ENCODE measurements at places on chromosomes 7 and 10. TPM values are rescaled to one million over a fixed set of nuclear protein-coding genes. Genes with fewer than 3 reads are reported as not detected.

DNA sequence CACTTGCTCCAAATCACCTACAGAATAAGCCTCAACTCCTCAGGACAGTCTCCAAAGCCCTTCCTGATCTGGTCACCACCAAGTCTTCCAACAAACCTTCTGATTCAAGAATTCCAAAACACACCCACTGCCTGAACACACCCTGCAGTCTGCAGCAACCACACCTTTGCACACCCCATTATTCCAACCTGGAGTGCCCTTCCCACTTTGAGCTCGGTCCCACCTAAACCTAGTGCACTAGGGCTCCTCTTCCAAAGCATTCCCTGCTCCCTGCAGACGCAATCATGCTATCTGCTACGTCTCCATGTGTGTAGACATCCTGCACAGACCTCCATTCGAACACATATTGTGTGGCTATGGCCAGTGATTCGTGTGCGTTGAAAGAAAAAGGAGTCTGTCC lies 289.3 kb downstream of the GRID1 start:
- DNase-seq: no peak
- no peak overlapping the region for H3K27ac ChIP-seq
- no peak overlapping the region for H3K4me3 ChIP-seq
- H3K4me1 ChIP-seq: no peaks in the 10 kb centered on the region
- peaks cover 6% of the 10 kb centered on the region for H3K27me3 ChIP-seq

GRCh38 chr10:93991596-93992284 lies 2.0 kb upstream of the PLCE1 start:
- peak; percentile 11 for DNase-seq
- H3K36me3 ChIP-seq: peaks cover 5% of the 10 kb centered on the region
- peaks cover 10% of the 10 kb centered on the region for H3K4me1 ChIP-seq
- H3K4me3 ChIP-seq: no peak overlapping the region
- peaks cover 15% of the 10 kb centered on the region for H3K27me3 ChIP-seq

DNA sequence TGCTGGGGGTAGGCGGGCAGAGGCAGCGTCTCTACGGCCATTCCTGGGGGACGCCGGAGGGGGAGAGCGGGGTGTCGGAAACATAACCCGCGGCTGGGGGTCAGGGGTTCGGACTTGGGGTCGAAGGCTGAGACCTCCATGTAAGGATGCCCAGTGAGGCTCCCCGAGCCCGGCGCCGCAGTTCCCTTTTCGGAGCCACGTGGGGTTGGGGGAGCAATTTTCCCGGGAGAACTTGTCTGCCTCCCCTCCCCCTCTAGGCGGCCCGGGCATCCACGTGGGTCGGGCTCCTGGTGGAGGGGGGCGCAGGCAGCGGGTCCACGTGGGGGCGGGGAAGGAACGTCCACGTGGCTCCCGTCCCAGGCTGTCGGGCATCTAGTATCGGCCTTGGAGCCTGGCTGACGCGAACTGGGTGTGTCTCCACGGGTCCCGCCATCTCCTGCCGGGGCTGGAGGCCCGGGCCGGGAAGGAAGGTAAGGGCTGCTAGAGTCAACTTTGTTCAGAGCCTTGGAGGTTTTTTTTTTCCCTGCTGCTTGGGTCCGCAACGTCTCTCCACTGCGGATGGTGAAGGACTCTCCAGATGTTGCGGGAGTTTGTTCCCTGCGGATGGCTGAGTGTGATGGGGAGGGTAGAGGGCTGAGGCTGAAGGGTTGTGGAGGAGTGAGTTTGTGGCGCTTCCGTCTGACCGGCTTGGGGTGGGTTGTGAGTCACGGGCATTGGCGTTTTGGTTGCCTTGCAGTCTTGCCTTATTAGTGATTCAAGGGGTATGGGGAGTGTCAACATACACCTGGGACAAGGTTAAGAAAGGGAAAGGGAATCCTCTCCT lies 744 bp downstream of the PPRC1 start:
- DNase-seq: peak; percentile 66
- peaks cover 13% of the 10 kb centered on the region for H3K36me3 ChIP-seq
- peak overlapping the region; percentile 66 for H3K27ac ChIP-seq
- H3K27me3 ChIP-seq: peaks cover 12% of the 10 kb centered on the region
- peaks cover 33% of the 10 kb centered on the region for H3K4me1 ChIP-seq

GRCh38 chr7:32888505-32888904 lies 3.1 kb downstream of the KBTBD2 start:
- H3K27me3 ChIP-seq: peaks cover 30% of the 10 kb centered on the region
- H3K4me1 ChIP-seq: peaks cover 69% of the 10 kb centered on the region
- H3K4me3 ChIP-seq: peak overlapping the region; percentile 57
- no peak for DNase-seq

DNA sequence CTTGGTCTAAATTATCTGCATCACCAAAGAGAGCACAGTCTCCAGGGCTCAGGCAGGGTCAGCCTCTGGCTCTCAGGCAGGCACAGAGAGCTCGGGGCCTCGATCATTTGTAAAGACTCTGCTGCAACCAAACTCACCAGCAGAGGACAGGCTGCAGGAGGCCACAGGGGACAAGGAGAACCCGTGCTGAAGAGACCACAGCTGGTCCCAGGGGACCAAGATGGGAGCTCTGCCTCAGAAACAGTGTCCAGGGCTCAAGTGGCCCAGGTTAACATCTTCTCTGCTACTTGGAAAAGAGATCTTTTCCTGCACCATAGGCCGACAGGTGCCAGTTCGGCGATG lies 543.2 kb downstream of the PTPRN2 start:
- no peaks in the 10 kb centered on the region for H3K4me1 ChIP-seq
- peaks cover 11% of the 10 kb centered on the region for H3K36me3 ChIP-seq
- no peak overlapping the region for H3K27ac ChIP-seq
- H3K27me3 ChIP-seq: peaks cover 1% of the 10 kb centered on the region
- DNase-seq: no peak
- H3K4me3 ChIP-seq: no peak overlapping the region

GRCh38 chr7:52911795-52912194 lies 123.6 kb upstream of the POM121L12 start:
- DNase-seq: no peak
- peaks cover 3% of the 10 kb centered on the region for H3K27me3 ChIP-seq
- H3K36me3 ChIP-seq: peaks cover 6% of the 10 kb centered on the region

GRCh38 chr7:101953248-101953819 lies 135.9 kb downstream of the CUX1 start:
- peaks cover 2% of the 10 kb centered on the region for H3K27me3 ChIP-seq
- H3K27ac ChIP-seq: peak overlapping the region; percentile 52
- H3K4me1 ChIP-seq: peaks cover 16% of the 10 kb centered on the region
- no peak for DNase-seq

DNA sequence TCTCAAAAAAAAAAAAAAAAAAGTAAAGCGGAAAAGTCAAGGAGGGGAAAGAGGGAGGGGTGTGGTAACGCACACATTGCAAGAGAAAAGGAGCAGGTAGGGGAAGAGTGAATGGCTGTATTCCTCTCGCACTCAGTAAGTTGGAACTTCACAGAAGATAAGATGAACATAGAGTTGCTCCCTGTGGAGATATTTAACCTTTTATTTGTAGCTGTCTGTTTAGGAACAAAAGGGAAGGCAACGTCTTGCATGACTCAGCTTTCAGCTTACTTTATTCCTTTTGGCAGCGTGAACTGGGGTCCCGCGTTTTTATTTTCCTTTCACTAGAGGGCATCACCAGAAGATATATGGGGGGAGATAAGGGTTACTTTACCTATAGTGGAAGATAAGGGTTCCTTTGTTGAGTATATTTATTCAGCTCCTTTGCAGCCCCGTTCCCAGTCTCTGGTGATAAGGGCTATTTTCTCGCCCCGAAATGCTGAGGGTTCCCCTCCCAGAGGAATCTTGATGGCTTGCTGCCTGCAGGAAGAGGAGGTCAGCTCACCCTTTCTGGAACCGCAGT lies 78.5 kb downstream of the APBB1IP start:
- no peak overlapping the region for H3K27ac ChIP-seq
- H3K36me3 ChIP-seq: peaks cover 6% of the 10 kb centered on the region
- H3K4me3 ChIP-seq: no peak overlapping the region
- H3K27me3 ChIP-seq: no peaks in the 10 kb centered on the region
- no peak for DNase-seq

DNA sequence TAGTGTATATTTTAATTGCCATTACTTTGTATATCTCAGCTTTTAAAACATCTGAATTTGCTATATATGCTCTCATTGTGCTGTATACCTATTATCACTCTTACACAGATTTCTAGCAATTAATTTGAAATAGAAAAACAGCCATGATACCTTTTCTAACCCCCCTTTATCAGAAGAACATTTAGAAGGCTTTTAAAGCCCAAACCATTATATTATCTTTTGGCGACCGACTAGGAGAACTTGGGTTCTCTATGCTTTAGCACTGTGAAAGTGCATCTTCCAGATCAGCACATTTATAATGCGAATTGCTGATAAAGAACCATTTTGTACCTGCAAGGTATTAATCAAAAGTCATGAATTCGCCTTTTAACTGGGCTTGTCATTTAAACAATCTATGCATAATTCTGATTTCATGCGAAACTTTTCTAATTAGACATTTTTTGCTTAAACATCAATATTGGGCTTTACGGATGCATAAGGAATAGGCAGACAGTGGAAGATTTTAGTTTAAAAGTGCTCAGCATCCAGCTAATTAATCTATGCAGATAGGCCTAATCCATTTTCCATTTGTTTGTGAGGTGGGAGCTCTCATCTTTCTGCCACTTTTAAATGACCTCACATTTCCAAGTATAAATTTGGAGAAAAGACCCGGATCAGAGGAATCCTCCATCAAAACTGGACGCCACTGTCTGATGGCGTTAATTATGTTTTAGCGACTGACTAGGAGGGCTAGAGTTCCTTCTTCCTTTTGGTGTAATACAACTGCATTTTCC lies 1.2 kb upstream of the MLLT10 start:
- DNase-seq: no peak
- peaks cover 12% of the 10 kb centered on the region for H3K27me3 ChIP-seq
- peak overlapping the region; percentile 95 for H3K4me3 ChIP-seq
- peaks cover 31% of the 10 kb centered on the region for H3K4me1 ChIP-seq
- peak overlapping the region; percentile 95 for H3K27ac ChIP-seq
- H3K36me3 ChIP-seq: peaks cover 5% of the 10 kb centered on the region

DNA sequence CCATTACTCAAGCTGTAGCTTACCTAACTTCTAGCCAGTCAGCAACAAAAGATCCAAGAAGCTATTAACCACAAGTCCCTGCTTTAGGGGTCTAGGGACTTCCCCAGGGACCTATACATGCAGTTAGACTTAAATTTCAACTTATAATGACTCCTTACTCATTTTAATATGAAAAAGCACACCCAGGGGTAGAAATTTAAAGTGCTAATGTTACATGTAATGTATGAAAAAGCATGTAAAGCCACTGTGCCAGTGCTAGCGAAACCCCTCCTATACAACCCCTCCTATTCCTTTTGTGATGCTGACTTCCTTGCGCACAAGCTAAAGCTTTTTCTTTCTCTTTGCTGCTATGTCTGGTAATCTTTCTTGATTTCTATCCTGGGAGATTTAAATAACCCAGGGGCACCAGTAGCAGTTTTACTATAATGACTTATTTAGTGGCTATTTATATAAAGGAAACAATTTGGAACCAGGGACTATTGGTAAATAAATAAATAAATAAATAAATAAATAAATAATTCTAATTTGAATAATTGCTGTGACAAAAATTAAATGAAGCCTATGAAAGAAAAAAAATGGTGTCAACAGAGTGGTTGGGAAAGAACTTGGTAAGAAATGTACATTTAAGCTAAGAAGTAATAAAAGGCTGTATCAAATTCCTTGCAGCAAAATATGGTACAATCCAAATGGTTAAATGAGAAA lies 110.5 kb upstream of the MAGI2 start:
- H3K4me3 ChIP-seq: no peak overlapping the region
- no peaks in the 10 kb centered on the region for H3K36me3 ChIP-seq
- H3K27ac ChIP-seq: no peak overlapping the region
- H3K27me3 ChIP-seq: no peaks in the 10 kb centered on the region
- DNase-seq: no peak

- no peak overlapping the region for H3K27ac ChIP-seq
- H3K27me3 ChIP-seq: peaks cover 3% of the 10 kb centered on the region
- no peak for DNase-seq
Observed at GRCh38 chr7:69699931-69700330, 101.7 kb downstream of the AUTS2 start.

- no peak overlapping the region for H3K27ac ChIP-seq
- no peak overlapping the region for H3K4me3 ChIP-seq
- DNase-seq: no peak
- H3K4me1 ChIP-seq: peaks cover 5% of the 10 kb centered on the region
- no peaks in the 10 kb centered on the region for H3K27me3 ChIP-seq
Observed at GRCh38 chr10:95987685-95988426, 55.5 kb upstream of the CCNJ start.

GRCh38 chr7:74373536-74373935 lies 80.2 kb upstream of the GTF2IRD1 start:
- peak overlapping the region; percentile 89 for H3K27ac ChIP-seq
- peaks cover 24% of the 10 kb centered on the region for H3K4me1 ChIP-seq
- peaks cover 6% of the 10 kb centered on the region for H3K27me3 ChIP-seq
- H3K36me3 ChIP-seq: peaks cover 19% of the 10 kb centered on the region

- no peaks in the 10 kb centered on the region for H3K4me1 ChIP-seq
- H3K27me3 ChIP-seq: peaks cover 6% of the 10 kb centered on the region
- DNase-seq: no peak
- H3K36me3 ChIP-seq: no peaks in the 10 kb centered on the region
- H3K27ac ChIP-seq: no peak overlapping the region
- H3K4me3 ChIP-seq: no peak overlapping the region
Observed at GRCh38 chr7:139452958-139453672, 30.4 kb downstream of the KLRG2 start.

DNA sequence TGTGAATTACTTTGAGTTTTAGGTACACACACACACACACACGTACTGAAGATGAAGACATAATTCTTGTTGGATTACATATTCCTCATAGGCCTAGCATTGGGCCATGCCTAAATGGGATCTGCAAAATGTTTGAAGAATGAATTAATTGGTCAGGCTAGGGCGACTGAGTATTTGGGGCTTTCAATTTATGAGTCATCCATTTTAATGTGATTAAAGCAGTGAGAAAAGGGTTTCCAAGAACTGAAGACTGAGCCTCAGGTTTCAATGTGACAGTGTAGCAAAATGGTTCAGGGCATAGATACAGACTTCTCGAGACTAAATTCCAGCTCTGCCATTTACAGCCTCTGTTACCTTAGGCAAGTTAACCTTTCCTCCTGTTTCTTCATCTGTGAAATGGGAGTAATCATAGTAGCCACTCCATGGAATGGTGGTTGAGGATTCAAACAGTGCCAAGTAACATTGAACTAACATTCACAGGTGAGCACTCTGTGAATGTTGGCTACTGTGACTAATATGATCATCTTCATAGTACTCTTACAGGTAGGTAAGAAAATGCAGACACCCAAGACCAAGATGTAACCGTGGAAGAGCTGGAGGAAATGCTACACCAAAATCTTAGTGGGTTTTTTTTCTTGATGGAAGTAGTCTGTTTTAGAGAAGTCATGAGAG lies 7.6 kb downstream of the BPGM start:
- H3K27ac ChIP-seq: no peak overlapping the region
- H3K27me3 ChIP-seq: peaks cover 4% of the 10 kb centered on the region
- H3K4me1 ChIP-seq: peaks cover 32% of the 10 kb centered on the region

- DNase-seq: no peak
- no peak overlapping the region for H3K4me3 ChIP-seq
- H3K27ac ChIP-seq: no peak overlapping the region
- H3K36me3 ChIP-seq: no peaks in the 10 kb centered on the region
- peaks cover 10% of the 10 kb centered on the region for H3K27me3 ChIP-seq
Observed at GRCh38 chr7:151707105-151707469, 169.8 kb downstream of the PRKAG2 start.

- H3K4me1 ChIP-seq: no peaks in the 10 kb centered on the region
- H3K27ac ChIP-seq: no peak overlapping the region
- H3K4me3 ChIP-seq: peak overlapping the region; percentile 10
- DNase-seq: no peak
- peaks cover 64% of the 10 kb centered on the region for H3K36me3 ChIP-seq
- H3K27me3 ChIP-seq: no peaks in the 10 kb centered on the region
Observed at GRCh38 chr7:98974906-98975816, 96.8 kb downstream of the TRRAP start.

Gene LAMB1
- total RNA-seq: 453 TPM

Gene DLX6
- not detected for total RNA-seq

Gene KCND2
- 0.28 TPM for total RNA-seq

Gene CBX3
- total RNA-seq: 146 TPM

Gene CNNM1
- 0.08 TPM for total RNA-seq

Gene FAM24B
- total RNA-seq: 2.7 TPM

Measured in endothelial cell (in vitro differentiated cells).